Inflammatory macrophage (primary cell): ENCODE measurements at places on chromosomes 5 and 9.

DNA sequence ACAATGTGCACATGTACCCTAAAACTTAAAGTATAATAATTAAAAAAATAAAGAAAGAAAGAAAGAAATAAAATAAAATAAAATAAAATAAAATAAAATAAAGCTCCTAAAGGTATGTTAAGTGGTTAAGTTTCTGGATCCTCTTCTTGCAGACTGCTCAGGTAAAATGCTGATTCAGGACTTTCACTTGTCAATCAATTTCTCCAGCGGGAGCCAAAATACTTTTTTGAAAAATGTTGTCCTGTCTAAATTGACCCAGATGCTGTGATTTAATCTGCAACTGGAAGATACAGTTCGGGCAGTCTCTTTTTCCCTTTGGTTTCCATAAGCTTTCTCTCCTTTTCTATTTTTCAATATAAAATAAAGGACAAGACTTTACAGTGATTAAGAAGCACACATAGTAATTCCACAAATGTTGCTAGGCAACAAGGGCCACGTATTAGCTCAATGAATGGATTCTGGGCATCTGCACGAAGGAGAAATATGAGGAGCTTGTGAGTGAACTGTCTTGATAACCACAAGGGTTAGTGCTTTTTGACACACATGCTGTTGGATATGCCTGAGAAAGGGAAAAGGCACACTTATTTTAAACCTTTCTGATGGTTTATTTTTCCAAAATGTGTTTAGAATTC, 38.6 kb downstream of the HTR4 start:
- no peak for DNase-seq

DNA sequence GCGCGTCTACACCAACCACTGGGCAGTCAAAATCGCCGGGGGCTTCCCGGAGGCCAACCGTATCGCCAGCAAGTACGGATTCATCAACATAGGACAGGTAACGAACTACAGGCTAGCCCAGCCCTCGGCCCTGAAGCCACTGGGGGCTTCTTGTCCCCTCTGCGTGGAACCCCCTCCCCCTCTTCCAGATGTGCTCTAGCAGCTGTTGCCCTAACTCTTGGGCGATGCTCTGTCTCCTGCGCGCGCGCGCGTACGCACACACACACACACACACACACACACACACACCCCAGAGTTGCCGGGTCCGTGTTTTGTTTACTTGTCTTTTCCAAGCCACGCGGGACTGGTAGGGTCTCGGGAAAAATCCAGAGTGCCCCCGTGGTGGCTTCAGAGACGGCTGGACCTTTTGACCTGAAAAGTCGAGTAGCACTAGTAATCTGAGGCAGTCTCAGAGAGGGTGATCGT, 836 bp downstream of the PCSK5 start:
- DNase-seq, result no peak

DNA sequence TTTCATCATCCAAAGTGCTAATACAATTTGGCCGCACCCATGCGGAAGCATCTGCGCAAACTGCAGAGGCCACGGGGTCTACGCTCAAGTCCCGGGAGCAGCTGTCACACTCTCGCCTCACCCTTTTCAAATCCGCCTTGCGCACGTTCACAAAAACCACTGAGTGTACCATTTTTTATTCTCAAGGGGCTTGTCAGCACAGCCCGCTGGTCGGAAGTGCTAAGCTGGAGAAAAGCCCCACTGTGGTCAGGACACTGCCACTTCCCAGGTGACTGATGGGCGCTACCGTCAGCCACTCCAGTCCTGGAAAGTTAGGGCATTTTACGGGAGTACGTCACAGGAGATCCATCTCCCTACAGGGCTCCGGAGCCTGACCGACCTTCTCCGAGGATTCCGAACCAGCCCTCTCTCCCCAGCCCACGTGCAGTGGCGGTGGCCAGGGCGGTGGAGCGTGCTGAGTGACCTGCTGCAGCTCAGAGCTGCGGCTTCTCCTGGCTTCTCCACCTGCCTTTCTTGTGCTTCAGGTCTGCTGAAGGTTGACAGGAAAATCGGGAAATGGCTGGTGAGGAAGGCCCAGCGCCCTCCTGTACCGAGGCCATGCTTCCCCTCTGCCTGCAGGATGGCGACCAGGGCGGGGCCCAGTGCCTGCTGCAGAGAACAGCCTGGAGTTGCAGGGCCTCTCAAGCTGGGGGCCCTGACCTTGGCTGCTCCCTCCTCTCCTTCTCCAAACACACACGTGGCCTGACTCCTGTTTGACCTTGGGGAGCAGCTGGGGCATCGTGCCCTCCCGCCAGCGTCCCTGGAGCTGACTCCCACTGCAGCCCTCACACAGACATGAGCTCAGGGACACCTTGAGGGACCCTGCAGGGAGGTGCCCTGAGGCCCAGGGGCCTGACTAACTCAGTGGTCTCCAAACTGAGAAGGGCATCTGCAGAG, 14.3 kb downstream of the RASGEF1C start:
- no peak for DNase-seq

DNA sequence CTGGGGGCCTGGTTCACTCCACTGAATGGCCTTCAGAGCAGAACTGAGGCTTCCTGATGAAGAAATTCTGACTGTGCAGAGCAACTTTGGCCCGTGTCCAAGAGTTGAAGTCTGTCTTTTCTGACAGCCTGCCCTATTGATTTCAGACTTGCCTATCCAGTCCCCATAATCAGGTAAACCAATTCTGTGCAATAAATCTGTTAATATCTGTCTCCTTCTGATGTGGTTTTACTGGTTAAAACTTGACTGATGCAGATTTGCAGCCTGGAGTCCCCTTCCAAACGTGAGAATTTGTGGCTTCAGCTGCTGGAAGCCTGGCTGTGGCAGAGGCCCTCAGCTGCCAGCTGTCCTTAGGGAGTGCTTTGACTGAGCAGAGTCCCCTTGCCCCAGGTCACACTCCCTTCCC, 283.9 kb upstream of the ANKRD55 start:
- DNase-seq, result peak; percentile 63

DNA sequence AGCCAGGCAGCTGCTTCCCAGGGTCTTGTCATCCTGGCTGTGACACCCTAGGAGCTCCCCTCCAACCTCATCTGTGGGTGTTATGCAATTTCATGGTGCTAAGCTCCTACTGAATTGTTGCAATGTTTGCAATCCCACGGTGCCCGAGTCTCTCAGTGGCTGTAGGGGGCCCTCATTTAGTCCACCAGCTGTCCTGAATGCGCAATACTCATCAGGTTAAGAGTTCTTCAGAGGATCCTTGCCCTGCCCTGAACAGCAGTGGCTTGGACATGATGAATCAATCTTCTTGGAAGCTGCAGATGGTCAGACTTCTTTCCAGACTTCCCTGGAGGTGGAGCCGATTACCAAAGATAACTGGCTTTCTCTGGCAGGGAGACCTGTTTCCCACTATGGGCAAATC, 584.1 kb downstream of the CCDC171 start:
- DNase-seq, result no peak

DNA sequence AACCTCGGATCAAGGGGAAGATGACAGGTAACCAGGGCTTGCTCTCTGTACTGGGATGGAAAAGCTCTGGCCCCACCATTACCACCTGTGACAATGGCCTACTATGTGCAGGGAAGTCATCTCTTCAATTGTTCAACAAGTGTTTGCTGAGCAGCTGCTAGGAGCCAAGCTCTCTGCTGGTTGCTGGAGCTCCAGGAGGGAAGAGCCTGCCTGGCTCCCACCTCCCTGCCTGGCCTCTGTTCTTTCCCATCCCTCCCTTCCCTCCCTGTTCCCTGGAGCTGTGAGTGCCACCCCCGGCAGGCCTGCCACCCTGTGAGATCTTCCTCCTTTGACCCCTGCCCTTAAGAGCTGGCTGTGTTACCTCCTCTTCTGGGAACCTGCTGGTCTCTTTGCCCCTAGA, 59.7 kb upstream of the IER5L start:
- no peak for DNase-seq

DNA sequence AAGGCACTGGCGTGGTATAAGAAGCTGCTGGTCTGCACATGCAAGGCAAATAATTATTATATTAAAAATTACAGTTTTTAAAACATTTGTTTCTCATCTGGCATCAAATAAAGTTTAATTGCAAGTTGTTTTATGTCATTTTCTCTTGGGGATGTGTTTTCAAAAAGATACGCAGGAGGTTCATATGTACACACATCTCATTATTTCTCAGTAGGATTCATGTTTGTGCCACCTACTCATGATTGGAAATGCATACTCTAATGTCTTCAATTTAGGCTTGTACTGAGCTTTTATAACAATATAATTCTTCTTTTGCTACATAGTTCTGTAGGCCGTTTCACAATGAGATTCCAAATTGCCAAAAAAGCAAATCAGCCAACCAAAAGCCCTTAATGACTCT, 244.2 kb upstream of the MEF2C start:
- DNase-seq, result no peak

GRCh38 chr5:180006141-180006540, 65.4 kb downstream of the RNF130 start:
- no peak for DNase-seq

GRCh38 chr9:98373609-98374008, 118.2 kb upstream of the TBC1D2 start:
- DNase-seq, result peak; percentile 47

- DNase-seq, result peak; percentile 82
Observed at GRCh38 chr5:36728697-36729543, 122.5 kb downstream of the SLC1A3 start.

DNA sequence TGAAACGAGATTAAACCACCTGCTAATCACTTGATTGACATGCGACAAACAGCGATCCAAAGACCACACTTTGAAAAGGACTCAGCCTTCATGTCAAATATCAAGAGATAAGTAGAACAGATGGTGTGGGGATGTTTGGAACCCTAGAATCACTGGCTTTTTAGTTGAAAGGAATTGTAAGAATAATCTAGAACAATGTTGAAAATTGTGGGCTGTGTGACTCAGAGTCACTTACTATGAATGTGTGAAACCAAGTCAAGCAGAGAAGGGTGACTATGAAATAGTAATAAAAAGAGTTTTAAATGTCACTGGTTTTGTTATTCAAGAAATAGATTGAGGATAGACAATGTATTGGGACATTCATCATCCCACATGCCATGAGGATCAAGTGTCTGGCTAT, 14.1 kb upstream of the C1QTNF3 start:
- DNase-seq, result no peak

GRCh38 chr9:20569525-20569924, 52.8 kb downstream of the MLLT3 start:
- no peak for DNase-seq

DNA sequence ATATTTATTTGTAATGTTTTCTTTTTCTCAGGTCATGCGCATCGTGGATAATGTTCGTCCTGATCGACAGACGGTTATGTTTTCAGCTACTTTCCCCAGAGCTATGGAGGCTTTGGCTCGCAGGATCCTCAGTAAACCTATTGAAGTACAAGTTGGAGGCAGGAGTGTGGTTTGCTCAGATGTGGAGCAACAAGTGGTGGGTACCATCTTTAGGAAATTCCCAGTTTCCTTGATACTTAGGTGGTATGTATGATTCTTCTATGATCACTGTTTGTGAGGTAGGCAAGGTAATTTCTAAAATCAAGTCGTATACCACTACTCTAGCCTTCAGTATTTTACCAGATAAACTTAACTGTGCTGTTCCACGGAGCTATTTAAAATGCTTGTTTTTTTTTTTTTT, 36.2 kb downstream of the DDX46 start:
- DNase-seq, result no peak

DNA sequence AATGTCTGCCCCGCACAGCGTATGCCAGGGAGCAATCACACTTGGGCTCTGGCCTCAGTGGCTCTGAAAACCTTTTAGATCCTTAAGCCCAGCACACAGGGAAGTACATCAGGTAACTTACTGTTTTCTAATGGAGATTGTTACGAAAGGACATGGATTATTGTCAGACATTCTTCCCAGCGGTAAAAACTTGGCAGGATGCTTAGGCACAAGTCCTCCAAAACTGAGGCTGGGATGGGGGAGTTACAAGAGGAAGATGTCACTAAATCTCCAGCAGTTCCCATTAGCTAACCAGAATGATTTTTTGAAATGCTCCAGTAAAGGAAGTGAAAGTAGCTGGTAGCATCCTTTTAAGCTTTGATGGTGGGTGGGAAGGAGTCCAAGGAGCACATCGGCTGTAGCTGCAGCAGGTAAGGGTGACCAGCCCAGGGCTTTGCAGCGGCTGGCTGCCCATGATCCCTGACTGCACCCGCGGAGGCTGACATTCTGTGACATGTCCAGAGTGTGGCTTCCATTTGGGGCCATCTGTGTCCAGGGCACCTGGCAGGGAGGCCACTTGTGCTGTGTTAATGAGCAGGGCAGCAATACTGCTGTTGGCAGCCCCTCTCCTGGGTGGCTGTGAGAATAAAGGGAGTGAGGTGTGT, 165.8 kb downstream of the GADD45G start:
- peak; percentile 59 for DNase-seq

DNA sequence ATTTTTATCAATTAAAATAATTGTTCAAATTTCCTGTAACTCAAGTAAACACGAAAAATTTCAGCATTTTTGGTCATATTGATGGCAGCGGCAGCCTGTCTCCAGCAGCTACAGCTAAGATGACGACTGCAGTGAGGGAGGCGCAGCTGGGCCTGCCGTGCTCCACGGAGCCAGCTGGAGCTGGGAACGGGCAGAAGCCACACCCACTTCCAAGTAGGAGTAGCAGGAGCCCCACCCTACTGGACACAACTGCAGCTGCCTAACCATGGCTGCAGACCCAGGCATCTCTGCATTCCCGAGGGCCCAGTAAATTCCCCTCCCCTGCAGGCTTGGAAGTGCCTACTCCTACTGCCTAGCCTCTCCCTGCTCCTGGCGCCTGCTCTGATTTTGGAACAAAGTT, 2031.7 kb downstream of the EFNA5 start:
- no peak for DNase-seq

DNA sequence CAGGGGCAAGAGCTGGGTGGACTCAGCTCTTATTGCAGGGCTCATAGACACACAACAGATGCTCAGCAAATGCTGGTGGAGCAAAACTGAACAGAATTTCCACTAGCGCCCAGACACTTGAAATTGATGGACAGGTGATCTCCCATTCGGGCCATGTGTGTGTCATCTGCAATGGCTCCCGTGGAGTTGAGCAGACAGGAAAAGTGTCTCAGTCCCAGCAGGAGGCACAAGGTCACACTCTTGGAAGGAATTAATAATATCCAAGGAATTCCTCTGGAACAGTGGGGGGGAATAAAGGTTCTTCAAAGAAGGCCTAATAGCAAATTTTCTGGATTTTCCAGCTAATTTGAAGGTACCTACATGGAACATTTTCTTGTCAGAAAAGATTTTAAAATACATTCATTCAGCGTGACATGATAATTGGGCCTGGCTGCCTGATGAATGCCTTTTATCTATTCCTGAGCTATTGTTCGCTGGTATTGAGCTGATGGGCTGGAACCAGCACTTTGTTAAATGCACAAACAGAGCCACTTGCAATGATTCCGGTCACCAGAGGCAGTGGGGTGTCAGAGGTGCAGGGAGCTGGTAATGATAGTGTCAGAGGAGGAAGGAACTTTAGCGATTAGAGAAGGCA, 31.5 kb upstream of the ALDH1B1 start:
- DNase-seq, result no peak

- DNase-seq, result no peak
Observed at GRCh38 chr5:42691413-42691937, 65.1 kb upstream of the CCDC152 start.

DNA sequence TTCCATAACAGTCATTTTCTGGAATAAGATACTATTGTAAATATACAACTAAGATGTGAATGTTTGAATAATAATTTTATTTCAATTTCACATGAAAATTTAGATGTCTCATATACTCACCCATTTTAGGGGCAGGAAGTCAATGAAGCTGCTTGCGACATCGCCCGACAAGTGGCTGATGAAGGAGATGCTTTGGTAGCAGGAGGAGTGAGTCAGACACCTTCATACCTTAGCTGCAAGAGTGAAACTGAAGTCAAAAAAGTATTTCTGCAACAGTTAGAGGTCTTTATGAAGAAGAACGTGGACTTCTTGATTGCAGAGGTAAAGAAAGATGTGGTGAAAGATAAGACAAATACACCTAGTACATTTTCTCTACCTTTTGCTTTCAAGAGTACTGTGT, 8.6 kb downstream of the BHMT start:
- DNase-seq, result no peak
